Head of caudate nucleus (tissue), 42 donors: ENCODE measurements at places on chromosomes 5 and 9.

- no peak for DNase-seq
Measured at GRCh38 chr5:8098081-8098480, 229.1 kb downstream of the MTRR start.

DNA sequence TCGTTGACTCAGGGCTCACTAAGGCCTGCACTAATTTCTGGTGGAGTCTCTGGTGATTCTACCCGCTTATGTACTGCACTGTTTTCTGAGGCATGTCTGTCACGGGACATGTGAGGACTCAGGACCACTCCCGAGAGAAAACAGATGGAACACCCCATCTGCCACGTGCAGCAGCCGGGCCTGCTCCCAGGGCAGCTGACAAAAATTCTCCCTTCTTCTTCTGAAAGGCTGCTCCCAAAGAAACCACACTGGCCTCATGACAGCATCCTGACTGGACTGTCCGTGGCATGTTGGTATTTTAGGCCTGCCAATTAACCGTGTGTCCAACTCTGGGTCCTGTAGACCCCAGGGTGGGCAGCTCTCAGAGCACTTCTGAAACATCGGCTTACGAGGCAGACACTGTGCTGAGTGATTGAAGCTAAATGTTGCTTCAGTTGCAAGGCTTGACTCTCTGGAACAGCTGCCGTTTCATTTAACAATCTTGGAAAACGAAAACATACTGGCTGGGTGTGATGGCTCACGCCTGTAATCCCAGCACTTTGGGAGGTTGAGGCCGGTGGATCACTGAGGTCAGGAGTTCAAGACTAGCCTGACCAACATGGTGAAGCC lies 39.0 kb downstream of the FAM240B start:
- peak; percentile 25 for DNase-seq

- no peak for DNase-seq
Measured at GRCh38 chr5:33769968-33770367, 121.8 kb downstream of the ADAMTS12 start.

DNA sequence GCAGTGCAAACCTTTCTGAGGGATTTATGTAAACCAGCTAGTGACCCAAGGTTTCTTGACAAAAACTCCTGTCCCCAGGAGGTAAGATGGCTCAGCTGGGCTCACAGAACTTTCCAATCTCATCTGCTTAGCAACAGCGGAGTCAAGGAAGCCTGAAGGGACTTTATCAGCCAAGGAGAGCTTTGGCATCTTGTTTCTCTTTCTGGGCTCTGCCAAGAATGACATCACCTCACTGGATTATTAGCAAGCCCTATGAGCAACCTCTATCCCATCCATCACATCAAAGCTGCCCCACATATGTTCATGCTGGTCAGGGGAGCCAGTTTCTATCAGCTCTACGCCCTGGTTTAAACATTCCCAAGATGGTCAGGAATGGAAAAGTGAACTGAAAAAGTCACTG lies 461.3 kb downstream of the ENC1 start:
- DNase-seq: no peak

DNA sequence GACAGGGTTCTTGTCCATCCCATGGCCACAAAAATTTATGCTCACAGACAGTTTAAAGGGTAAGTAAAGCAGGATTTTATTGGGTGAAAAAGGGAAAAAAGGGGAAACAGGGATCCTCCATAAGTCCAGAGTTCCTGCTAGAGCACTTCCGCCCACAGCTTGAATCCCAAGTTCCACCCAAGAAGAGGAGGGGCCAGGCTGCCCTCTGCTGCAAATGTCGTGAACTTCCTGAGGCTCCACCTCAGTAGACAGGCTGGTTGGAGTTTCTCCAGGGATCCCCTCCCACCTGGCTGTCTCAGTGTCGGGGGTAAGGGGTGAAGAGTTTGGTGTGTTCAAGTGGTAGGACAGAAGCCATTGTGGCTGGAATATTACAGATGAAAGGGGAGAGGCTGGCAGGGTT lies 275.0 kb upstream of the SGCD start:
- no peak for DNase-seq

GRCh38 chr9:89541798-89542197 lies 43.9 kb upstream of the SEMA4D start:
- no peak for DNase-seq
